ENCODE measurements at places on chromosomes 5 and 9. TPM values are rescaled to one million over a fixed set of nuclear protein-coding genes. Genes with fewer than 3 reads are reported as not detected.

GRCh38 chr9:118693645-118694044, 675.6 kb downstream of the BRINP1 start:
- ATAC-seq = no peak

DNA sequence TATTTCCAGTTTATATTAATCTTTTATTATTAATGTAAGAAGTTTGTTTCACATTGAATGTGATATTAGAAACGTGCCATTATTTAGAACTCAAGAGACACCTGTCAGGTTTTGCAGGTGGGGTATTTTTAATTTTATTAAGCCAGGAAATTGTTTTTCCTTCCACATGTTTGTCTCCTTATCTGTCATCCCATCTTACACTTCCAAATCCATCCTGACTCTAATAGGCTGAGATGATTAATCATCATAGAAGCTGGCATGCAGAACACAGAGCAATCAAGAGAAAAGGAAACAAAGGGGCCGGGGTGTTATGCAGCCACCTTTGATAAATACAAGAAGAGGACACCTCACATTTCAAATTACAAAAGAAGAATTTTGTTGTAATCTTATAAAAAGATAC, 506.5 kb downstream of the ISL1 start:
- no peak for ATAC-seq

GRCh38 chr5:103690676-103691075, 128.1 kb upstream of the NUDT12 start:
- ATAC-seq = no peak

GRCh38 chr5:144598451-144599068, 427.9 kb downstream of the KCTD16 start:
- no peak for ATAC-seq

GRCh38 chr5:180208435-180209081, 453 bp downstream of the RASGEF1C start:
- peak; percentile 64 for ATAC-seq

- no peak for ATAC-seq
Measured at GRCh38 chr9:36169166-36169565, at the start of gene CCIN. Gene CCIN (plus strand): TSS chr9:36169388. CDS start chr9:36169503, 115 bp downstream.

GRCh38 chr9:13411791-13412190, 132.3 kb upstream of the MPDZ start:
- ATAC-seq = no peak

DNA sequence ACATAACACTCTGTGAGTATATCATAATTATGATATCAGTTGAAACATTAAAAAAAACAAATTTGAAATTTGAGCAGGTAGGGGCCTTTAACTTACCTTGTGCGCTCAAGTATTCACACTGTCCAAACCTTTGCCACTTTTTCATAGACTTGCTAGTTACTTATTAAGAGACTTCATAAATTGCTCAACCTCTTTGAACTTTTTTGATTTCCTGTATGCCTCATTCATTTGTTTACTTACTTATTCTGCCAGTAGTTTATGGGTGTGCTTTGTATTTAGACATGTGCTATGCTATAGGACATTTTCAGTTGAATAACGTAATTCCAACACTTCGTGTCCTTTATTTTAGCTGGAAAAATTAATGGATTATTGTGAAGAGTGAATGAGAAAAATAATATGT, 204.8 kb downstream of the HCN1 start:
- no peak for ATAC-seq

GRCh38 chr9:95778957-95779356, 96.5 kb upstream of the ERCC6L2 start:
- peak; percentile 48 for ATAC-seq

DNA sequence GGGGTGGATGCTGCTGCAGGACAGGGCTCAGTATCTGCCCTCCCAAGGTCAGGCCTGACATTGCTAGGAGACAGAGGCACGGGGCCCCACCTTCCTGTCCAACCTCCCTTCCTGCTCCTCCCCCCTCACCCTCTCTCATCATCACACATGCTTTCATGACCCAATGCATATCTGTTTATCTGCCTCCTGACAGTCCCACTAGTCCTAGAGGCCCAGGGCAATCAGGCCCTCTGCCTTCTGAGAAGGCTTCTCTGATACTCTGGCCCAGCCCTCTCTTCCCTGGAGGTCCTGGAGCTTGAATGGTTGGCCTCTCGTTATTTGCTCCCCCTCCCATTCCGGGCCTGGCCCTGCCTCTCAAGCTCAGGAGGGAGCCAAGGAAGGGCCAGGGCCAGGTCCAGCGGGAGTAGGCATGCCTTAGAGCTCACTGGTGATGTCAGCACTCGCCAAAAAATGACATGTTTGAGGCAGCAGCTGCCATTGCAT, 90.6 kb upstream of the SAP30L start:
- ATAC-seq = peak; percentile 52

DNA sequence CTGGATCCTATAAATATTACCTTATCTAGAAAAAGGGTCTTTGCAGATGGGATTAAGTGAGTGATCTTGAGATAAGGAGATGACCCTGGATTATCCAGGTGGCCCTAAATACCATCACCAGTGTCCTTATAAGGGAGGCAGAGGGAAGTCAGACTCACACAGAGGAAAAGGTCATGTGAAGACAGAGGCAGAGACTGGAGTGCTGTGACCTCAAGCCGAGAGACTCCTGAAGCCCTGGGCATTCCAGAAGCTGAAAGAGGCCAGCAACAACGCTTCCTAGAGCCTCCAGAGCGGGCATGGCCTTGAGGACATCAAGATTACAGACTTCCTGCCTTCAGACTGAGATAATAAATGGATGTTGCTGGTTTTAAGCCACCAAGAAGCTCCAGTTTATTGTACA, 118.8 kb downstream of the ATPSCKMT start:
- no peak for ATAC-seq

DNA sequence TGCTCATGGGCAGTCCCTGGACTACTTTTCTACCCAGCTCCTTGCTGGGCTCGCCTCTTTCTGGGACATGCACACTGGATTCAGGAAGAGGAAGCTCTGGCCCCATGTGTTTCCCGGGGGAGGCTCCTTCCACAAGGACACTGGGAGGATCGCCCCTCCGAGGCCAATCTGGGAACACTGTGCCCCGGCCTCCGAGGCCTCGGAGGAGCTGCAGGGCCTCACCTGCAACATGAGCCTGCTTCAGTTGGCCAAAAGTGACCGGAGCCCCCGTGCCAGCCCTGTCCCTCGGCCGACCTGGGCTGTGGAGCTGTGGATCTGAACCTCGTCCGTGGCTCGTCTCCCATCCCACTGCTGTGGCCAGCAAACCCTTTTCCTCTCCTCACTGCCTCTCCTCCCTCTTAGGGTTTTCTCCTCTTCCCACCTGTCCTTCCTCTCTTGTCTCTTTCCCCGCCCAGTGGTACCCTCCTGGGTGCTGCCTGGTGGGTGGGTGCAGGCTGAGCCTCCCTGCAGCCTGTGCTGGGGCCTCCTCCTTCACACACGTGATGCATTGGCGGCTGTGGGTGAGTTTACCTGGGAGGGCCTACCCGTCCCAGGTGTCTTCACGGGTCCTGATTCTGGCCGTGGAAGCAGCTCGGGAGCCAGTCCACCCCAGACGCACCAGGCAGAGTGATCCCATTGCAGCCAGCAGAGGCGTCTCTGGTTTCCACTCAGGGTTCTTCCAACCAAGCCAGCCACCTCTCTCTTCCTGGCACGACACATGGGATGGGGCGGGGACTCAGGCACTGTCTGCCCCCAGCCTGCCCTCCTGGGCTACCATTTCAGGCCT, 241.8 kb downstream of the CACNA1B start:
- no peak for ATAC-seq

DNA sequence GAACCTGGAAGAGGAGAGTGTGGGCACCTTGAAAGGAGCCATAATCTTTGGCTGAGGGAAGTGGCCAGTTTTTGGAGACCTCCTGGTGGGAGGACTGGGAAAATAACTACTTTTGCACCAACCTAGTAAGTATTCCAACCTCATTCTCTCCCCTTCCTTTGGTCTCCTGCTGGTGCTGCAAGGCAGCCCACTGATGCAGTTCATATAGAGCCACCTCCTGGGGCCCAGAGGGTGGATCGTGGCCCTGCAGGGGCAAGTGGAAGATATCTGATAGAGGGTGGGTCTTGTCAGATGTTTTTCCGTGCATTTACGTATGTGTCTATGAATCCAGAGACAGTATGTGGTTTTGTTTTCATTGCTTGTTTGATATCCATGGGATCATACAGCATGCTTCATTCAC, 172.8 kb upstream of the PITX1 start:
- ATAC-seq = no peak

DNA sequence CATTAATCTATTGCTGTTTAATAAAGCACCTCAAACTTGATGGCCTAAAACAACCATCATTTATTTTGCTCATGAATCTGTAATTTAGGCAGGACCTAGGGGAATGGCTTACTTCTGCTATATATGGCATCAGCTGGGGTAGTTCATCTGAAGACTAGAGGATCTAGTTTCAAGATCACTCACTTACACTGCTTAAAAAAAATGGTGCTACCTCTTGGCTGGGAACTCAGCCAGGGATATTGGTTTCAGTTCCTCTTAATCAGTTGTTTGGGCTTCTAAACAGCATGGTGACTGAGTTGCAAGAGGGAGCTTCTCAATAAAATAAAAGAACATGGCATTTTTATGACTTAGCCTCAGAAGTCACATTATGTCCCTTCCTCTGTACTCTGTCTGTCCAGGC, 142.0 kb downstream of the FAM114A2 start:
- ATAC-seq = no peak

DNA sequence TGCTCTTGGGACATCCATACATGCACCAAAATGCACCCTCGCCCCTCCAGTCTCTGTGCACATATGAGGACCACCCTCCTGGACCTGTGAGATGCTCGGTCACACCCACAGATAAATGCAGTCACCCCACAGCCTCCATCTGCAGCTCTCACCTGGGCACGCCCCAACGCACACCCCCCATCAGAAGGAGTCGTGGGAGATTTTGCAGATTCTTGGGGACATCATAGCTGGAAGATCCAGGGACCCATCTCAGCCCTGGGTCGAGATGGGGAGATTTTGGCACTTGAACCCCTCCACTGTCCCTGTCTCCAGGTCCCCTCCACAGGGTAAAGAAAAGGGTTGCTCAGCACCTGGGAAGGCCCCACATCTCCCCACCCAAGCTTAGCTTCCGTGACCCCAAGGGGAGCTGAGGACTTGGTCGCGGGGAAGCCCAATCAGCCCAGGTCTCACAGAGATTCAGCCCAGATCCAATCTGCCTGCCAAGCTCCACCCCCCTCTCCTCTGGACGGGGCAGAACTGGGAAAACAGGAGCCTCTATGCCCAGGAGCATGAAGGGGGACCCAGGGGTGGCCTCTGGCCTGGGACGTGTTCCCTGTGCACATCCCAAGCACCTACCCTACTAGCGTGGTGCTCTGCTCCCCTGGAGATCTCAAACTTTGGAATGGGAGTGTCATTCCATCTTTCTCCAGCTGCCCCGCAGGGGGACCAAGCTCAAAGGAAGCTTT, 89.2 kb upstream of the LMX1B start:
- no peak for ATAC-seq

GRCh38 chr5:66207800-66208561, 63.9 kb downstream of the SREK1 start:
- ATAC-seq = no peak

DNA sequence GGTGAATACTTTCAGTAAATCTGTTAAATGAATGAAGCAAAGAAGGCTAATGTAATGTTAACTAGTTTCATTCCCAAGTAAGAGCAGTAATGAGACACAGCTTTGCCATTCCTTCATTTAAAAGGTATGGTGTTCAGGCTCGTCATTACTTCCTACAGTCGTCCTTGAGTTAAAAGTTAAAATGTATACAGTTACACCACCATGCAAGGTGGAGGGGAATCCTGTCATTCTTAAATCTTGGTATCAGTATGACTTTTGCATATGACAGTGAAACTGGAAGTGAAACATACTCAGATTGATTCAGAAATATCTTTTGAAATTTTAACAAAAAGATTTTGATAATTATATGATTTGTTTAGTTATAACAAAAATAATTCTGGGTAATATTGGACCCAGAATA, 25.9 kb downstream of the MTRR start:
- ATAC-seq = no peak

- ATAC-seq = peak; percentile 89
Measured at GRCh38 chr9:98034593-98035546, 21.7 kb upstream of the NANS start.

- no peak for ATAC-seq
Measured at GRCh38 chr5:135446615-135447014, 533 bp downstream of the DCANP1 start.

GRCh38 chr5:67257077-67257476, 60.5 kb upstream of the CD180 start:
- no peak for ATAC-seq

- no peak for ATAC-seq
Measured at GRCh38 chr5:83256091-83256780, 178.9 kb downstream of the XRCC4 start.

- ATAC-seq = no peak
Measured at GRCh38 chr5:54080831-54081230, 229.5 kb downstream of the ARL15 start.

DNA sequence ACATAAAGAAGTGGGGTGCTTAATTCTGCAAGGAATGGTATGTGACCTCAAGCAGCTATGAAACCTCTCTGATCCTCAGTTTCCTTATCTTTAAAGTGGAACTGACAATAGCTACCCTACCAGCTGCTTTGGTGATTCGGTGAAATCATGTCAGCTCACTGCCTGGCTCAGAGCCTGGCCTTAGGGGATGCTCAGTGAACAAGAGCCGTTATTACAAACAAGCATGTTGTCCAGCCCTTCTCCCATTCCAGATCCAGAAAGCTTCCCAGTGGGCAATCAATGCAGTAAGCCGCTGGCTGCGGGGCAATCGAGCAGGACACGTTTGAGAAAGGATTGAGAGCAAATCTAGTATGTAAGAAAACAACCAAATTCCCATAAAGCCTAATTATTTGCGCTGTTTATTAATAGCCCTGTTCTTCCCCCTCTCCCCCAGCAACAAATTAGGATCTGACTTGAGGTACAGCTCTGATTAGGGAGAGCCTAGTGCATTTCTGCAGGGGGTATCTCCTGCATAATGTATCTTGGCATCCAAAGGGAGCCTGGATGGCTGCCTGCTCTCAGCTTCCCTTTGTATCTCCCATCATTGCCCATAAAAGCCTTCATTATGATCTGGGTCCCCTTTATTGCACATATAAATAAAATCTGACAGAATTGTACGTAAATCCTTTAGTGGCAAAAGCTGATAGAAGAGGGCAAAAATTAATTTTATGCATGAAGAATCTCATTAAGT, 371.4 kb downstream of the TMEM232 start:
- ATAC-seq = no peak

- ATAC-seq = no peak
Measured at GRCh38 chr9:34426347-34427074, 31.9 kb downstream of the FAM219A start.

Gene SMIM33
- not detected for total RNA-seq

Gene GLRA1
- total RNA-seq = 3.6 TPM

Gene NEUROG1
- not detected for total RNA-seq

Gene ATP6V0E1
- 36.1 TPM for total RNA-seq

Gene QRFP
- 1.7 TPM for total RNA-seq

Gene KIF12
- 0.46 TPM for total RNA-seq

Gene PPP3R2
- total RNA-seq = not detected

Gene FAM153A
- total RNA-seq = 1.3 TPM

Gene PTGES
- 1.8 TPM for total RNA-seq

Gene B4GALT7
- 20.9 TPM for total RNA-seq

Gene CTSL
- 119 TPM for total RNA-seq

Gene HAVCR2
- 0.59 TPM for total RNA-seq

Gene MORN5
- not detected for total RNA-seq

Gene ERAP2
- total RNA-seq = 2.0 TPM

Gene DIMT1
- total RNA-seq = 35.2 TPM

Gene PTRH1
- 20.2 TPM for total RNA-seq

Gene SPINK5
- total RNA-seq = 0.23 TPM

Gene CRHBP
- 0.25 TPM for total RNA-seq

Gene PCDHB4
- 0.71 TPM for total RNA-seq

Data from motor neuron (in vitro differentiated cells).